ENCODE measurements at places on chromosomes 2 and 18. TPM values are rescaled to one million over a fixed set of nuclear protein-coding genes. Genes with fewer than 3 reads are reported as not detected.

- DNase-seq, result no peak
- H3K4me1 ChIP-seq, result peaks cover 35% of the 10 kb centered on the region
These were observed 111.7 kb upstream of the AGAP1 start for GRCh38 chr2:235382179-235382578.

DNA sequence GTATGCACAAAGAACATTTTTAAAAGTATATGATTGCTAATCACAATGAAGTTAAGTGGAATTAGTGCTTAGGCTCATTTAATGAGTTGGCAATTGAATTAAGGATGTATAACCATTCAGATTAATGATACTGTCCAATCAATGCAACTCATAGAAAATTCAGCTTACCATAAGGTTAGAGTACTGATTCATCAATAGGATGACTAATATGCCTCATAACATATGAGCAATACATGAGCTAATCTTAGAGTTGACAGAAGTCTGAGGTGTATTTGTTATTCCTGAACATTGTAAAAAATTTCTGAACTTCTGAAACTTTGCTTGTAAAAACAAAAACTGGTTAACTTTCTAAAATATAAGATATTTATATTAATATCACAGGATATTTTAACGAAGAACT lies 118.3 kb upstream of the NETO1 start:
- H3K36me3 ChIP-seq, result peaks cover 4% of the 10 kb centered on the region
- no peak overlapping the region for H3K4me3 ChIP-seq
- DNase-seq, result no peak
- H3K27me3 ChIP-seq, result no peaks in the 10 kb centered on the region
- no peak overlapping the region for H3K27ac ChIP-seq
- no peaks in the 10 kb centered on the region for H3K4me1 ChIP-seq

DNA sequence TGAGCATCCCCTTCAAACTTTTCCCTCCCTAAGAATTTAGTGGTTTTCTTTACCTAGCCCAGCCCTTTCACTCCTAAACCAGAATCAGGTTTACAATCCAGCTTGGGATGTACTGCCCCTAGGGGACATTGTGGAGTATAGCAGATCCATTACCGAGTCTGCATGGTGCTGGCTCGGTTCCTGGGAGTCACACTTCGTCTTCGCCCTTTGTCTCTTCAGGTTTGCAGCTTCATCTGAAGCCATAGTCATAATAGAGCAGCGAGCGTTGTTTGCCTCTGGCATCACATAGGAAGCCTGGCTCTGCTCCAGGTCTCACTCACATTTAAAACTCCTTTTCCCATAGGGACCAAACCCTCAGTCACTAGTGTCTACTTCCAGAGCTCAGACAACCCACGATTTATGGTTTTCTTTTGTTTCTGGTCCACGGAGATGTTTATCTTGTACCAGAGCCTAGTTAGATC lies 16.8 kb upstream of the LYPD6 start:
- H3K4me1 ChIP-seq, result peaks cover 34% of the 10 kb centered on the region
- 0 out of 2 replicates have a peak, but pooled peaks cover 2% of the 10 kb centered on the region for H3K36me3 ChIP-seq

TMEM247 gene
- total RNA-seq, result not detected

GRCh38 chr2:233639860-233640259 lies 3.6 kb downstream of the UGT1A10 start:
- H3K4me3 ChIP-seq, result no peak overlapping the region
- H3K4me1 ChIP-seq, result no peaks in the 10 kb centered on the region
- no peak for DNase-seq
- H3K27ac ChIP-seq, result no peak overlapping the region
- H3K27me3 ChIP-seq, result peaks cover 2% of the 10 kb centered on the region
- peaks cover 4% of the 10 kb centered on the region for H3K36me3 ChIP-seq

All from WTC11 (cell line).